Cortex of kidney (tissue), 1 donor: ENCODE measurements at places on chromosomes 2 and 18.

DNA sequence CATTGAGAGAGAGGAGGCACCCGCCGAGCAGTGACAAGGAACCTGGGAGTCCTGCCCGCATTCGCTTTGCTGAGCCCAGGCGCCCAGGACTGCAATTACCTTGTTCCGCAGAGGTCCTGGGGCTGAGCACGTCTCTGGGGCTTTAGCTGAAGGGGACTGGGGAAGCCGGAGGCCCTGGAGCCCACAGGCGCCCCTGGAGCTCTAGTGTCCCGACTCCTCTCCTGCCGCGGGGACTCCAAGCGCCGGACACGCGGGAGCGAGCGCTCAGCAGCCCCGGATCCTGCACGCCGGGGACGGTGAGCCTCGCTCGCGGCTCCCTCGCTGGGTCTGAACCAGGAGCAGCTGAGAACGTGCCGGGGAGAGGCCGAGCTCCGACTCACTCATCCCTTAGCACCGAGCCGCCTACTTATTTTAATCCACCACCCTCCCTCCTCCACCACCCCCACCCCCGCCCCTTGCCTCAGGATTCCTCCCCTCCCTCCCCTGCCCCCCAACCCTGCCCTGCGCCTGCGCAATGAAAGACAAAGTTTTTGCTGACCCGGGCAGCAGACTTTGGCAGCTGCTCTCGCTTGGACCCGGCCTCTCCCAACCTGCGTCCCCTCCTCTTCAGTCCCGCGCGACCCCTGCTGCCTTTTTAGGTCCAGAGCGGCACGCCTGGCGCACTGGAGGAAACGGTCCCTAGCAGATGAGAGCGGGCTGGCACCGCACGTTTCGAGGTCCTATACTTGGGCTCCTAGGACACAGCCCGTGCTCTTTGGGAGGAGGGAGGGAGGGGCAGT lies at the start of gene OSR1:
Gene OSR1, minus strand, starts transcription at position 382 of the 779 bp plus-strand sequence. CDS start 4,818 bp downstream, outside the sequence.
- no peak for DNase-seq

- DNase-seq: no peak
These were observed 38.0 kb downstream of the PPP3R1 start for GRCh38 chr2:68214381-68214780.

DNA sequence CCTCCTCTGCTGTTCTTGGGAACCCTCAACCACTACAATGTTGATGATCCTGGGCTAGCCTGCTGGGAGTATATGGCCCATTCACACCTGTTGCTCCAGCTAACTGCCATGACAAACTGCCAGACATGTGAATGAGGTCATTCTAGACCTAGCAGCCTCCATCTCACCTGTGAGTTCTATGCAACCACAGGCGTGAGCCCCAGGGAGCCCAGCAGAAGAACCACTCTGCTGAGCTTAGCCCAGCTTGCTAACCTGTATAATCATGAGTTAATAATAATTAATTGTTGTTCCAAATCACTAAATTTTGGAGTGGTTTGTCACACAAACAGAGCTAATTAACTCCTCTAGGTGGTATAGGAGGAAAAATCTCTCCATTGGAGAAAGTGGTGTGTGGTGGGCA lies 24.7 kb upstream of the CELF4 start:
- DNase-seq: no peak

DNA sequence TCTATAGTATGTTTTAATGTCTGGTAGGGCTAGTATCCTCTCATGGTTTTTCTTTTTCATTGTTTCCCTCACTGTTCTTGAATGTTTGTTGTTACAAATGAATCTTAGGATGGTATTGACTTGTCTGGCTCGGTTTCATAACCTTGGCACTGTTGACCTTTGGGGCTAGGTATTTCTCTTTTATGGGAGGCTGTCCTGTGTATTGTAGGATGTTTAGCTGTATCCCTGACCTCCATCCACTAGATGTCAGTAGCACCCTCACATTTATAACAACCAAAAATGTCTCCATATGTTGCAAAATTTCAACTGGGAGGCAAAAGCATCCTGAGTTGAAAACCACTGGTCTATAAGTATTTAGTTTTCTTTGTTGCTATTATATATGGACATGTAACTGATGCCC lies 7.0 kb upstream of the AOX1 start:
- DNase-seq: no peak

- DNase-seq: no peak
These were observed 141.5 kb downstream of the CDC42EP3 start for GRCh38 chr2:37529830-37530415.

DNA sequence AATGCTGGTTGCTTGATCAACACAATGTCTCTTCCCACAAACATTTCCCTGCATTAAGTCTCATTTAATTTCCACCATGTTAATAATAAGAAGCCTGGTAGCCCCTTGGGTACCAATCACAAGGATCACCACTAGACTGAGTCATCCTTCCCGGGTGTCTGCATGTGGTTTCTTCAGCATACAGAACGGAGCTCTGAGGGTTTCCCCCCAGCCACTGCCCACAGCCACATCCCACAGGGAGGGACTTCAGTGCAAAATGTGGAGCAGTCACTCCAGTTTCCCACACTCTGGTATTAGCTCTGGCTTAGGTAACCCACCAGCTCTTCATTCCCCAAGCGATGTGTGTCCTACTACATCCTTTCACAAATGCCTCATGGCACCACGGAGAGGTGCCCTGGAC lies 42.7 kb upstream of the POLE4 start:
- no peak for DNase-seq

DNA sequence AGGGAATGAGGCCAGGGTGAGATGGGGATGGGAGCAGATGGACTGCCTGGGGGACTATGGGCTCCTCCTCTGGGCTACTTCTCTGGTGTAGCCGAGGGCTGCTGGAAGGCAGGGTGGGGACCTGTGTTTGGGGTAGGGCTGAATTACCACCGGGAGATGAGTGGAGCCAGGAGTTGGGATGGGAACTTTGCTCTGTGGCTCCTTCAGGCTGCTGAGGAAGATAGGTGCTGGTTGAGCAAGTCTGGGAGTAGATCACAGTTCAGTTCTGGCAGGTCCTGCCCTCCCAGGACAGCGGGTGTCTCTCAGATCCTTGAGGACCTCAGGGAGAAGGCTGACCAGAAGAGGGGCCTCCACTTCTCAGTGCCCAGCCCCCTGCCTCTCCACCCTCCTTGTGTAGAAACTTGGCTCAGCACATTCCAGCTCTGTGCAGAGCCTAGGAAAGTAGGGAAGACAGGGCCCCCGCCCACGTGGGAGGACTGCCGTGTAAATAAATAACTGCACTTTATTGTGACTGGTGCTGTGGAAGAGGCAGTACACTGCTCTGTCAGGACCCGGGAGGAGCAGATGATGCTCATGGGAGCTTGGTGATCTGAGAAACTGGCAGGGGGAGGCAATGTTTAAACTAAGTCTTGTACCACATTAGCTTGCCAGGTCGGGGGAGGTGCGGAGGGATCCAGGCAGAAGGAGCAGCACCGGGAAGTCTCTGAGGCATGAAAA lies 15.3 kb downstream of the TET3 start:
- no peak for DNase-seq

- no peak for DNase-seq
These were observed 273.5 kb downstream of the NBAS start for GRCh38 chr2:15287447-15288184.

DNA sequence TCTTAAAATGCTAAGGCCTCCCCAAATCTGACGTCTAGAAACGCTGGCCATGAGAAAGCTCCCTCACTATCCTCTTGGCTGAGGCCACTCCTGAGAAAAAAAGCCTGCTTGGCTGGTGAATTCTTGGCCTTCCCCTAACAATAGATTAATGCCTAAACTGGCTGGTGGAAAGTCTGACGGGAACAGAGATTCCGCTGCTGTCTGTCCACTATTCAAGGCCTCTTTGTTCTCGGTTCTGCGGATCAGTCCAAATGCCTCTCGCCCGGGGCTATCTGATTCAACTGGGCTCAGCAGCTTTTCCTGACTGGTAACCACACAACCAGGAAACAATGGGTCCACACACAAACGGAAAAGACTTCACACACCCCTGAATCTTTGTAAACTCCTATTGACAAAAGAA lies 27.2 kb downstream of the PXDN start:
- no peak for DNase-seq

GRCh38 chr18:50096766-50097435 lies 98.0 kb downstream of the MYO5B start:
- DNase-seq: no peak

DNA sequence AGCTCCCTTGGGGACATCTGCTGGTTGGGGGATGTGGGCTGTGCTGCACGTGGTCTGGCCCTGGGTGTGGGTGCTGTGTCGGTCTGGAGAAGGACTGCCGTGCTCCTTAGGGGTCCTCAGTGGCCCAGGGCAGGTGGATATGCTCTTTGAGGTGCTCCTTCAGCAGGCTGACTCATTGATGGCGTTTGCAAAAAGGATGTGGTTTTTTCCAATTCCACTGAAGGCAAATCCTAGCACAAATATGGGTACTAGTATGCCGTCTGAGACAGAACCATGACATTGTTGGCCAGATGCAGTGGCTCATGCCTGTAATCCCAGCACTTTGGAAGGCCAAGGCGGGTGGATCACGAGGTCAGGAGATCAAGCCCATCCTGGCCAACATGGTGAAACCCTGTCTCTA lies 3.3 kb downstream of the PPP1R7 start:
- no peak for DNase-seq

- DNase-seq: no peak
These were observed 415.3 kb downstream of the HRH4 start for GRCh38 chr18:24875777-24876176.

DNA sequence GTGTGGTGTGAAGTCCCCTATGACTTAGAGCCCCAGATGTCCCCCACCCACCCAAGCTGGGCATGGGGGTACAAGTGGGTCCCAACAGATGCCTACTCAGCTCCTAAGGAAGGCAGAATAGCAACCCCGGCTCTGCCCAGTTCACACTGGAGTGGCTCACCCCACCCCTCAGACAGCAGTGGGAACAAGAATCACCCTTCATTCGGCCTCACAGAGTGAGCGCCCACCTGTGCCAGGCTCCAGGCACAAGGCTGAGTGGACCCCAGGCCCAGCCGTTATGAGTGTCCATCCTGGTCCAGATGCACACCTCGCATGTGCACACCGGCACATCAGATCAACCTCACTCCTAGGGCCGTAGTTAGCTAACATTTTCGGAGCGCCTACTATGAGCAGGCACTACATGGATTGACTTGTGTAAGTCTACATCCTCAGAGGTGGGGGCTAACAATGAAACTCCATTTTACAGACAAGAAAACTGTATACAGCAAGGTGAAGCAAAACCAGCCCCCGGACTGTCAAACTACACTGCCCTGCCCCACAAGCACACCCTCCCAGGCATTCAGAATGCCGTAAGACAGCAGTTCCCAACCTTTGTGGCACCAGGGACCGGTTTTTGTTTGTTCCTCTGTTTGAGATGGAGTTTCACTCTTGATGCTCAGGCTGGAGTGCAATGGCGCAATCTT lies 2.8 kb upstream of the ASTL start:
- no peak for DNase-seq

- no peak for DNase-seq
These were observed 34.8 kb upstream of the KCNF1 start for GRCh38 chr2:10876963-10877362.

GRCh38 chr2:100239486-100240210 lies 82.7 kb downstream of the LONRF2 start:
- DNase-seq: no peak

GRCh38 chr2:38526195-38526594 lies 76.5 kb downstream of the HNRNPLL start:
- DNase-seq: no peak

- no peak for DNase-seq
These were observed 443.4 kb upstream of the CDH19 start for GRCh38 chr18:67047334-67047733.

- DNase-seq: no peak
These were observed 173.2 kb upstream of the ARL4C start for GRCh38 chr2:234670052-234670451.

DNA sequence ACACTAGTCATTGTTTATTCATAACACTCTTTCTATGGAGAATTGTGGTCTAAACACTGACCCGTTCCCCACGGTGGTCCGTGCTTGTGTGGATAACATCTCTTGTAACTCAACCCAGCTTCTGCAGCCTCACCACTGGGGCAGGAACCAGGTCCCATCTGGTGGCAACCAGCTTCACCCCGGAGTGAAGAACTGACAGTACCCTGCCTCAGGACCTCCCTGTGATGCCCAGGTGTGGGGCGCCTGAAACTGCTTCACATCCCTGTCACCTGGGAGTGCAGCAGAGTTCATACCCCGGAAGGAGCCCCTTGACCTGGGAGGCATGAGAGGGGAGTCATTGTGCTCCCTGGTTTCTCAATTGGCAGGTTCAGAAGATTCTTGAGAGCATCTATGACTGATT lies 81.1 kb downstream of the LONRF2 start:
- no peak for DNase-seq

DNA sequence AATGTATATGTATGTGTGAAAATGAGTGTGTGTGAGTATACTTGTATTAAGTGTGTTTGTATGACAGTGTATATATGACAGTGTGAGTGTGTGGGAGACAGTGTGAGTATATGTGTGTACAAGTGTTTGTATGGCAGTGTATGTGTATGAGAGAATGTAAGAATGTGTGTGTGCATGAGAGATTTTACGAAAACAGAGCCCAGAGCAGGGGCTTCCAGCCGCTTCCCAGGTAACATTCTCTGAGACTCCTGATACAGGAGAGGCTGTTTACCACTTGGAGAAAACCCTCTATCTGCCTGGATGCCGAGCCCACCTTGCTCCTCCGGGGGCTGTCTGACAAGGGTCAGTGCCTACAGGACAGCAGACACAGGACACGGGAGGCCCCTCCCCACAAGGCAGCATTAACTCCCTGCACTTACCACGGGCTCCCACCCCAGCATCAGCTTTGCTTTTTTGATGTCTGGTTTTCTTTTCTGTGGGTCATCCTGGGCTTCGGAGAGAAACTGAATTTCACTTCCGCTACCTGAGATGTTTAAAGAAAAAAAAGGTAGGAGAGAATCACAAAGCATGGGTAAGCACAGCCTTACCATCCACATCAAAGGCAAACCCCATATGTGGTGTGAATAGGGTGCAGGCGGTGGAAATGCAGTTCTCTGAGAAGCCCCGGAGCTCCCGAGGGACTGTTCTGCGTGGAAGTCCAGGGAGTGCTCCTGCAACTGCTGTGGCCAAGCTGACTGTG lies 97.6 kb downstream of the UXS1 start:
- DNase-seq: no peak

GRCh38 chr2:239014458-239015217 lies 166.8 kb downstream of the TWIST2 start:
- DNase-seq: no peak

DNA sequence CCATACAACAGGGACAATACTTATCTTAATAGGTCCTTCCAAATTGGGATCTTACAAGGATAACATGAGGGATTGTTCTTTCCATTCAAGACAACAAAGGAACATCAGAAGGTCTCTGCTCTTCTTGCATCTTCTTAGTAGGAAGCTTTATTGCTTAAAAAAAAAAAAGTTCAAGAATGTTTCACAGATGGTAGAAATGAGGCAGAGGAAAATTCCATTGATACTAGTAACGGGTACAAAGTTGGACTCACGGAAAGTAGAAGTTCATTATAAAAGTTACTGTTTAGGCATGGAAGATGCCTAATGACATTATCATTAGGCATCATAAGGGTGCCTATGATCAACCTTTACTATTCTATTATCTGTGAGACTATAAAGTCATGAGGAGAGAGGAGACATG lies 136.2 kb downstream of the LAMA3 start:
- DNase-seq: no peak
